Activated CD8-positive, alpha-beta memory T cell treated with anti-CD3 and anti-CD28 coated beads for 1 hour (primary cell): ENCODE measurements at places on chromosomes 12 and 14.

GRCh38 chr12:88893801-88894200, 313.5 kb upstream of the KITLG start:
- DNase-seq: no peak

DNA sequence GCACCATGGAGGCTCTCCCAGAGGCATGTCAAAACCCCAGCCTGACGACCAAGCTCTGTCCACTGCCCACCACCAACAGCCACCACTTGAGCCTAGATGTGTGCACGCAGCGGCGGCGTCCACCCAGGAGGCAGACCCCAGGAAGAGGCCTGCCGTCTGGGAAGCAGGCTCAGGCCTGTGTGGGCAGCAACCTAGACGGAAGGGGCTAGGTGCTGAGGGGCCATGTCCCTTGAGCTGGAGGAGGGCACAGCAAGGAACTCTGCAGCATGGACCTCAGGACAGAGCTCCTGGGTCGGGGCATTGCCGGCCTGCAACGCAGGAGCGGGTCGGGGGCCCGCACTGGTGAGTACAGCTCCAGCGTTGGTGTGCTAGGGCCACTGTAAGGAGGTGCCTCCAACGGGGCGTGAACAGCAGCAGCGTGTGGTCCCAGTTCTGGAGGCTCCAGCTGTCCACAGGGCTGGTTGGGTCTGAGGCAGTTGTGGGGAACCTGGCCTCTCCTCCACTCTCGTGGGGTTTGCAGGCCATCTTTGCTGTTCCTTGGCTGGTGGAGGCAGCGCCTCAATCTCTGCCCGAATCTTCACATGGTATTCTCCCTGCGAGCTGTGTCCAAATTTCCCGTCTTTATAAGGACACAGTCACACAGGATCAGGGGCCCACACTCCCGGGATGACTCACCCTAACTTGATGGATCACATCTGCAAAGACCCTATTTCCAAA, 20.5 kb downstream of the ZBTB42 start:
- no peak for DNase-seq

- no peak for DNase-seq
Measured at GRCh38 chr14:91872517-91873470, 5.5 kb upstream of the TC2N start.

- no peak for DNase-seq
Measured at GRCh38 chr14:51472881-51473280, 178.8 kb upstream of the FRMD6 start.

DNA sequence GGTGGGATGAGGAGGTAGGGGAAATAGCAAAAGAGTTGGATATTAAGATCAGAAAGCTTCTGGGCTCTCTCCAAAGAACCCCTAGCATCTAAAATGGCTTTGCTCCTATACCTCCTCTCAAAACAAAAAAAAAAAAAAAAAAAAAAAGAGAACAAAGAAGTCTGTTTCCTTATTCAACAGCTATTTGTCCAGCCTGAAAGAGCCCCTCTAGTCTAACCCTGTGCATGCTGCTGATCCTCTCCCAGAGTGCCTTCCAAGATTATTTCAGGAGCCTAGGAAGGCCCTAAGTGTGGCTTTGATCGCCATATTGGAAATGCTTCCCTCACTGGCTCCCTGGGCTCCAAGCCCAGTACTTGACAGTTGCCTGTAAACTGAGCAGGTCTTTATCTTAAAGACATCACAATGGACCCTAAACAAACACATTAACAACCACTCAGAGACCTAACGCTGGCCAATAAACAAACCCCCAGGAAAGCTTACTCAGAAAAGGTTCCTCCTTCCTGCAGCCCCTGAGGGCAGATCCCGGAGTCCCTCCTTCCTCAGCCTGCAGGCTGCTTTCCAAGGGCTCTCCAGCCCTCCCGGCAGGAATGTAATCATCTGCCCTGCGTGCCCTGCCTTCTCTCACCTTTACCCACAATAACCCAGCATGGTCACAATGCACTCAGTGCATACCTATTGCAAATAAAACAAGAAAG, 17.4 kb upstream of the COL2A1 start:
- no peak for DNase-seq

GRCh38 chr14:99752486-99753121, 40.6 kb upstream of the EML1 start:
- DNase-seq: no peak

DNA sequence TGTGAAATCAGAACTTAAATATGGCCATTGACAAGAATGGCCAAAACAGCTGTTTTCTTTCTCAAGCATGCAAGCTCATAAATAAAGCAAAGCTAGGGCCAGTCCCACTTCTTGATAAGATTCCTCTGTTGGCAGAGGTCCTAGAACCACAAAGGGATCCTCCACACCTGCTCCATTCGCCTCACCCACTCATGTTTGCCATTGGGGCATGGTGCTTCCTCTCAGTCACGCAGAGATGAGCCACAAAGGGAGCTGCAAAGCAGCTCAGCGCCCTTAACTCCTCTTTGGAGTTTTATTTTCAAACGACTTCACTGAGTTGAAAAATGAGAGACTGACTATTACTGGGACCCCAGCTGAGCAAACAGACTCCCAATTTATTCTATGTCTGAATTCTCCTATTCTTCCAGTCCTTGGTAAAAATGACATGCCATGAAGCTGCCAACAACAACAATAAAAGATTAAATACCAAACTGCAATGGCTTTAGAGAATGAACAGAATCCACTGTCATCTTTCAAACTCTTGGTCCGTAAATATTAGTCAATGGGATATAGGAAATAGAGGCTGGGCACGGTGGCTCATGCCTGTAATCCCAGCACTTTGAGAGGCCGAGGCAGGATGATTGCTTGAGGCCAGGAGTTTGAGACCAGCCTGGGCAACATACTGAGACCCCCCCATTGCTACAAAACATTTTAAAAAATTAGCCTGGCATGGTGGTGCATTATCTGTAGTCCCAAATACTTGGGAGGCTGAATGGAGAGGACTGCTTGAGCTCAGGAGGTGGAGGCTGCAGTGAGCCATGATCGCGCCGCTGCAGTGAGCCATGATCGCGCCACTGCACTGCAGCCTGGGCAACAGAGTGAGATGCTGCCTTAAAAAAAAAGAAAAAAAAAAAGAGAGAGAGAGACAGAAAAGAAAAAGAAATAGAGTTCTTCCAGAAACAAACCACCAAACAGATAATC, 16.4 kb downstream of the MANSC1 start:
- no peak for DNase-seq

- no peak for DNase-seq
Measured at GRCh38 chr14:102821252-102821651, 44.0 kb downstream of the TRAF3 start.

DNA sequence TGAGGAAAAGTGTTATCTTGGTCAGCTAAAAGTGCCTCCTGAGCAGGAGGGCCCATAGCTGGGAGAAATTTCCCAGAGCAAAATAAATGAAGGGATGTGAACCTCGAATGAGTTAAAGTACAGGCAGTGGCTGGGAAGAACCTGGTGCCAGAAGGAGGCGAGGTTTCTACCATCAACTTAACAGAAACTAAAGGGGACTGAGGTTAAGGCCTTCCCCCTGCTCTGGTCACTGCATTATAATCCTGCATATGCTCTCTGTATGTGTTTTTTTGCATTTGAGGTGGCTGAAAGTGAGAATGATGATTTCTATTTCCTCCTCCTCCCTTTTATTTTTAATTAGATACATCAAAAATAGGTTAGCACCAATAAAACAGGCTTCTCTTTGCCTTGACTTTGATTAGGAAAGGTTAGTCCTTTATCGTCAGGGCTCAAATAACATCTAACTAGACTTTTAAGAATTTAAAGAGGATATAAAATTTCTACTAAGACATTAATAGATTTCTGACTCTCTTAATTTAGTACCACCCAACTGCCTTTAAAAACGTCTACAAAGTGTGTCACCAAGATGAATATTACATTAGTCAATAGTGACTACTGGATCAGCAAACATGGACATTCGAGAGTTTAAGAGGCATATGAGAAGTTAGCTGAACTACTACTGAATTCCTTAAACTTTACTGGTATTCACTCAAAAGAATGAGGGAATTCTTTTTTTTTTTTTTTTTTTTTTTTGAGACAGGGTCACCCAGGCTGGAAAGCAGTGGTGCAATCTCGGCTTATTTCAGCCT, 49.2 kb downstream of the GALNT4 start:
- no peak for DNase-seq
